ENCODE measurements at places on chromosomes 3 and 15. TPM values are rescaled to one million over a fixed set of nuclear protein-coding genes. Genes with fewer than 3 reads are reported as not detected.

Gene MYL3
- not detected for total RNA-seq

GRCh38 chr3:147775816-147776530 lies 366.8 kb downstream of the ZIC1 start:
- H3K36me3 ChIP-seq, result no peaks in the 10 kb centered on the region
- H3K27ac ChIP-seq, result no peak overlapping the region
- H3K4me3 ChIP-seq, result no peak overlapping the region
- no peak for DNase-seq
- H3K27me3 ChIP-seq, result no peaks in the 10 kb centered on the region
- no peaks in the 10 kb centered on the region for H3K4me1 ChIP-seq

DNA sequence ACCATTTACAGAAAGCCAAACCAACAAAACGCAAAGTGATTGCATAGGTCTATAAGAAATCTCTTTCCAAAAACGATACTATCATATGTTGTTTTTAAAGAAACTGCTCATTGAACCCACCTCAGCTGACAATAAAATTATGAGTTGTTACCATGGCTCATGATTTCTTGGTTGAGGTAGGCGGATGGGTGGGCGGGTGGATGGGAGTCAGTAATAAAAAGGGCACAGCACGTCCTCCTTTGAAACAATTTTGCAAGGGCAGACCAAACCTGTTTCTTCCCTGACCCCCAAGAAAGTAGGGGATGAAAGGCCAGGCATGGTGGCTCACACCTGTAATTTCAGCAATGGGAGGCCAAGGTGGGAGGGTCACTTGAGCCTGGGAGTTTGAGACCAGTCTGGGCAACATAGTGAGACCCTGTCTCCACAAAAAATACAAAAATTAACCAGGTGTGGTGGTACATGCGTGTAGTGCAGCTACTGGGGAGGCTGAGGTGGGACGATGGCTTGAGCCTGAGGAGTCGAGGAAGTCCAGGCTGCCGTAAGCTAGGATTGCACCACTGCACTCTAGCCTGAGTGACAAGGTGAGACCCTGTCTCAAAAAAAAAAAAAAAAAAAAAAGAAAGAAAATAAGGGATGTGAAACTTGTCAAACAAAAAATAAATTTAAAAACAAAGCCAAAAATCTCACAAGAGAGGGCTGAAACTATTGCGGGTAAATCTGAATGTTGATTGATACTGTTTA lies 2.1 kb downstream of the ABHD10 start:
- no peak overlapping the region for H3K4me3 ChIP-seq
- H3K27ac ChIP-seq, result no peak overlapping the region
- H3K4me1 ChIP-seq, result peaks cover 6% of the 10 kb centered on the region
- peaks cover 3% of the 10 kb centered on the region for H3K36me3 ChIP-seq

DNA sequence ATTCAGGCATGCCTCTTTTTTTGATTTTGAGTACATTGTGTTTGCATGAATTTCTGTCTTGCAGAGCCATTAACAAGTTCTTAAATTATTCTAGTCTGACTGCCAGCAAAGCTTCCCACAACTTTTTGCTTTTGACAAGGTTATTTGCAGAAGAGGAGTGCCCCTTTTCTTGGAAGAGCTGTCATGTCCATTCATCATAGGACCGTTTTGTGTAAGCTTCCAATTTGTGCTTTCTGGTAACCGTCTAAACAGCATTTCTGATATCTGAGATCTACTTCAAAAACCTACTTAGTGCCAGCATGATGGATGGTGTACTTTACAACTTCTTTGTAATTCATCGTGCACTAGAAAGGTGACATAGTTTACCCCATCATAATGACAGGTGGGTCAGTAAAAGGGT lies 379.7 kb downstream of the NAALADL2 start:
- H3K27ac ChIP-seq, result no peak overlapping the region
- H3K4me3 ChIP-seq, result no peak overlapping the region
- H3K36me3 ChIP-seq, result no peaks in the 10 kb centered on the region
- H3K27me3 ChIP-seq, result no peaks in the 10 kb centered on the region
- no peaks in the 10 kb centered on the region for H3K4me1 ChIP-seq

DNA sequence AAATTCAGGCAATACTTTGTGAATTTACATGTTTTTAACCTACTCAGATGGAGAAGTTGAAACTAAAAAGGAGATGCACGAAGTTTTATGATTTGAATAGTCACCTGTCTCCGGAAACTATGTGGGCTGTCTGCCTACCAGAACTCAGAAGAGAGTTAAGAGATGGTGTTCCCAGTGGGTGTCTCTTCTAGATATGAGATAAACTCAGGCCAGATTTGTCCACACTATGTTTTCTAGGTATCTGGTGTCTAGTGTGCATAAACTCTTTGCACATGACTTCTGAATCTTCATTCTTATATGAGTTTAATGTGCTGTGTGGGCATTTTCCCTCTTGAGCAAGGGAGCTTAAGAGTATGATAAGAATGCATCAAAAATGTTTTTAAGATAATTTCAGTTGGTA lies 222.8 kb downstream of the FOXP1 start:
- no peak for DNase-seq
- no peak overlapping the region for H3K27ac ChIP-seq
- H3K4me3 ChIP-seq, result no peak overlapping the region
- H3K4me1 ChIP-seq, result no peaks in the 10 kb centered on the region

Gene SSUH2
- total RNA-seq, result 0.53 TPM

DNA sequence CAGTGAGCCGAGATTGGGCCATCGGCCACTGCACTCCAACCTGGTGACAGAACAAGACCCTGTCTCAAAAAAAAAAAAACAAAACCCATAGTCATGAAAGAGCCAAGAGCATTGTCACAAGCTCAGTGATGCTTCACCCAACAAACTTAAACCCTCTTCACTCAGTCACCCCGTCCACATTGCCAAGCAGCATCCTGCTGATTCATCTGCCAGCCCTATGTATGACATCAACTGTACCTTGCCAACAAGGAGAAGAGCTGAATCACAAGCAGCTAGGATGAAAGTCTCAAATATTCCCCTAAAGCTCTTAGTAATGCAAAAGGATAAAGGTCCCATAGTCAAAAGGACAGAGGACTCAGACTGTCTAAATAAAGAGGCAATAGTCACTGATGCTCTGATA lies 90.0 kb downstream of the ANO10 start:
- no peak overlapping the region for H3K27ac ChIP-seq
- H3K27me3 ChIP-seq, result no peaks in the 10 kb centered on the region
- H3K36me3 ChIP-seq, result no peaks in the 10 kb centered on the region
- no peak overlapping the region for H3K4me3 ChIP-seq
- DNase-seq, result no peak
- no peaks in the 10 kb centered on the region for H3K4me1 ChIP-seq

Gene TICRR
- total RNA-seq, result 24.9 TPM

DNA sequence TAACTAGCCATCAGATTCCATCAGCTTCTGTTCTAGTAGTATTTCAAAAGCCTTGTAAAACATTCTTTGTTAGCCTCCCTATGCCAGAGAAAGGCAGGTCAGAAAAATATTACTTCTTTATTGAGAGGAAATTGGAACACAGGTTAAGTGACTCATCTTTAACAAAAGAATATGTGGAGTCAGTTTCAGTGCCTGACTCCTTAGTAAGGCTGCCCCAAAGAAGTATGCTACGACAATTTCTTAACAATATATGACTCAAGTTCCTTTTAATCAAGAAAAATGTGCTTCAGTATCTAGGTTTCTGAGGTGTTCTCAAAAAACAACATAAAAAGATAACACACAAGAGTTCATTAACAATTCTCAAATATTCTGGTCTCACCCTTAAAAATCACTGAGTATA lies 139.2 kb downstream of the VPS13C start:
- no peaks in the 10 kb centered on the region for H3K27me3 ChIP-seq
- H3K36me3 ChIP-seq, result peaks cover 25% of the 10 kb centered on the region
- H3K4me3 ChIP-seq, result no peak overlapping the region
- no peak for DNase-seq
- H3K27ac ChIP-seq, result no peak overlapping the region

GRCh38 chr3:11726146-11726545 lies 82.4 kb upstream of the VGLL4 start:
- no peak overlapping the region for H3K27ac ChIP-seq
- no peak for DNase-seq
- no peaks in the 10 kb centered on the region for H3K4me1 ChIP-seq
- H3K4me3 ChIP-seq, result no peak overlapping the region
- peaks cover 7% of the 10 kb centered on the region for H3K27me3 ChIP-seq
- H3K36me3 ChIP-seq, result no peaks in the 10 kb centered on the region

DNA sequence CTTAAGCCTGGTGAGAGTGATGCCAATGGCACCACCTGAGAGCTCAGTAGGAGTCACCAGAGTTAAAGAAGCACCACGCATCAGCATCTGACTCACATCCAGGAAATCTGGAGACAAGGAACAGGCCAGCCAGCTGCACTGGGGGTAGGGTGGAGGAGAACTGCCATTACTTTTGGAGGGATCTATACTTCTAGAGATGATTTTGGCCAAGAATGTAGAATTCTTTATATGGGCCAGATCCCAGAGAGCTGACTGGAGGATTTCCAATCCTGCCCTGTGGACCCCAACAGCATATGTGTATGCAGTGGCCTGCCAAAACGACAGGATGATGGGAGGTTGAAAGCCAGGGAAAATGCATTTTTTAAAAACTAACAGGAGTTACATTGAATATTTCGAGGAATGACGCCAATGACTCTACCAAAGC lies 29.8 kb downstream of the CCR3 start:
- H3K4me3 ChIP-seq, result no peak overlapping the region
- no peak overlapping the region for H3K27ac ChIP-seq
- DNase-seq, result no peak
- no peaks in the 10 kb centered on the region for H3K27me3 ChIP-seq

- H3K4me1 ChIP-seq, result peaks cover 5% of the 10 kb centered on the region
- no peak for DNase-seq
Measured at GRCh38 chr3:66010739-66011655, 27.7 kb downstream of the MAGI1 start.

Gene PFN2
- 380 TPM for total RNA-seq

- no peaks in the 10 kb centered on the region for H3K4me1 ChIP-seq
- DNase-seq, result no peak
- H3K27ac ChIP-seq, result no peak overlapping the region
- no peak overlapping the region for H3K4me3 ChIP-seq
Measured at GRCh38 chr3:108474581-108474980, 35.8 kb downstream of the MYH15 start.

DNA sequence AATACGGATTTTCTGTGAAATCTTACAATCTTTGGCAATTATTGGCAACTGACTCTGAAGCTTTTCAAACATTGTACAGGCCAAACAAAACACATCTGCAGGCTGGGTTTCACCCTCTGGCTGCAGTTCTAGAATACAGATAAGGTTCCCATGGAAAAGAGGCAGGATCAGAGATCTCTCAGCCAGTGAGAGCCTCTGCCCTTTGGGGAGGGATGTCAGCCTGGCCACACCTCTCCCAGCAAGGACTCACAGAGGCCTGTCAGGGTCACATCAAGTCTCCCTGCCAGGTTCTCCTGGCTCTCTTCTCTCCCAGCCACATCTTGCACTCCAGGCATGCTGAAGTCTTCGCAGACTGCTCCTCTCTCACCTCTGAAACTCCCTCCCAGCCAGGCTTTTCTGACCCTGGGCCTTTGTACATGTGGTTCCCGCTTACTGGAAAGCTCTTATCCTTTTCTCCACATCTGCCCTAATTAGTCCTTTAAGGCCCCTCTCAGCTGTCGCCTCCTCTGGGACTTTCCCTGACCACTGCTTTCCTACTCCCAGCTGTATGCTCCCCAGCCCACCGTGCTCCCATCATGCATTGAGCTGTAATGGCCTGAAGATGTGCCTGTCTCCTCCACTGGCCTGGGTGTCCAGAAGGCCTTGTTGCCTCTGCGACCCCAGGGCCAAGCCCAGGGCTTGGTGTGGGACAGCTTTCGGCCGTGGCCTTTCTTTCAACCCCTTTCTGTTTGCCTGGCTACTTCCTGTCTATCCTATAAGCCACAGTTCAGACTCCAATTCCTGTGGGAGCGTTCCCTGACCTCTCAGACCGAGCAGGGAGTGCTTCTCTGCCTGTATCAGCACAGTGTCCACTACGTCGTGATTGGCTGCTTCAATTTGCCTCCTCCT lies 4.3 kb downstream of the RBP1 start:
- DNase-seq, result peak; percentile 91
- H3K27me3 ChIP-seq, result no peaks in the 10 kb centered on the region
- H3K36me3 ChIP-seq, result peaks cover 27% of the 10 kb centered on the region
- peak overlapping the region; percentile 92 for H3K27ac ChIP-seq

- no peaks in the 10 kb centered on the region for H3K4me1 ChIP-seq
- no peaks in the 10 kb centered on the region for H3K36me3 ChIP-seq
- no peak overlapping the region for H3K27ac ChIP-seq
- H3K4me3 ChIP-seq, result no peak overlapping the region
- H3K27me3 ChIP-seq, result 0 out of 2 replicates have a peak, but pooled peaks cover 2% of the 10 kb centered on the region
- no peak for DNase-seq
Measured at GRCh38 chr15:52702390-52702789, 23.2 kb upstream of the ATOSA start.

DNA sequence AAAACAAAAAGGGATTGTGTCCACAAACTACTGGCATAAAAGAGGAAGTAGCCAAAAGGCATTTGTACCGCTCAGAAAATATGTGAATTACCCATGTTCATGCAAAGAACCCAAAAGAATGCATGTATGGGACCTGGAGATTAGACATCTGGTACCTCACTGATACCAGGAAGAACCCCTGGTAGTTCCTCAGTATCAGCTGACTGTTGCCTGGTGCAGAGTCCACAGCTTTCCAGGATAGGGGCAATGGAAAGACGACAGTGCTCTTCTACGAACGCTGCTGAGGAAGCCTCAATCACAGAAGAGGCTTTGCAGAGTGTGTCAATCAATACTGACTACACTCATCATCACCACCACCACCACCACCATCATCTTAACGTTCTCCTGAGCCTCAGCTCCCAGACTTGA lies 63.3 kb downstream of the ATP8B4 start:
- no peak overlapping the region for H3K27ac ChIP-seq
- no peaks in the 10 kb centered on the region for H3K27me3 ChIP-seq
- H3K4me1 ChIP-seq, result peaks cover 15% of the 10 kb centered on the region

Gene TLR9
- total RNA-seq, result not detected

DNA sequence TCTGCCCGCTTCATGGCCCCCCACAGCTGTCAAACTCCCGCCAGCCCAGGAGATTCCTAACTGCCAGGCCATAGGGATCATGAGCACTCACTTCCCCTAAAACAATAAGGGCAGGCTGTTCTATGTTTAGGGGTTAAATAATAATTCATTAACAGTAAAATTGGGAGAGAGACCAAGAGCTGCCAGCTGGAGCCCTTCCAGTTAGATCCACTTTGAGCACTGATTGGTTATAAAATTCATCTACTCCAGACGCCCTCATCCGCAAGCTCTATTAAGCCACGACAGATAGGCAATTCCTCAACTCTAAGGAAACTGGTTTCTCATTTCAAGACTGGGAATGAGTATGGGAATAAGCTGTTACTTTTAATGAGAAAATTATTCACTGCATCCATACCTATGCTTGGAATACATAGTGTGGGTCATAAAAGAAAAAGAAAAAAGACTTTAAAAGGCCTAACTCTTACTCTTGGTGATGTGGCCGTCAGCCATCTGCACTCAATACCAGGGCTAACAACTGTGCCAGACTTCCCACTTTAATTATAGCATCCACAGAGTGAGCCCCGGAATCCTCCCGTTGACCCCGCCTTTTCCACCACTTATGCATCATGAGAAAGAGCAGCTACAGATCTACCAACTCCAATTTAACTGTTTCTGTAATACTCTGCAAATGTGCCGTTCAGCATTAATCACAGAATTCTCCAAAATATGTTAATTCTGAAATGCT lies 44.5 kb downstream of the IL17RD start:
- peaks cover 31% of the 10 kb centered on the region for H3K4me1 ChIP-seq
- H3K27ac ChIP-seq, result peak overlapping the region; percentile 93
- H3K27me3 ChIP-seq, result no peaks in the 10 kb centered on the region
- H3K4me3 ChIP-seq, result no peak overlapping the region
